Activated CD8-positive, alpha-beta memory T cell treated with anti-CD3 and anti-CD28 coated beads, Interleukin-2, amount 10 ng/mL, durations not matched to agents 7 days and 5 days (primary cell): ENCODE measurements at places on chromosomes 13 and 19. TPM values are rescaled to one million over a fixed set of nuclear protein-coding genes. Genes with fewer than 3 reads are reported as not detected.

DNA sequence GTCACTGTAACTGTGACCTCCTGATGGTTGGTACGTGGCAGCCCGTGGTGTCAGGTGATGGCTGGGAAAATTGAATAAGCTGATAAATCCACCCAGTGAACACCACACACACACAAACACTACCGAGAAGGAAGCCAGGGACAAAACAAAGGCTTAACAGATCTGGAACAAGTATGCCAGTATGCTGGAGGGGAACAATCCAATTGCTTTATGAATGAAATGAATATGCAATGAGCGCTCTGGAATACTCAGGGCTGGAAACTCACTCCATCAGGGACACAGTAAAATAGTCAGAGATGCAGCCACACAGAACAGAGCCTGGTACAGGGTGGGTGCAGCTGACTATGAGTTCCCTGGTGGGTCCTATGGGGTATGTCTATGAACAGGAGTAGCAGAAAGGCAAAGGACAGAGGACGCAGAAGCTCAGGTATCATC lies 16.7 kb downstream of the TMTC4 start:
- no peak for DNase-seq

DNA sequence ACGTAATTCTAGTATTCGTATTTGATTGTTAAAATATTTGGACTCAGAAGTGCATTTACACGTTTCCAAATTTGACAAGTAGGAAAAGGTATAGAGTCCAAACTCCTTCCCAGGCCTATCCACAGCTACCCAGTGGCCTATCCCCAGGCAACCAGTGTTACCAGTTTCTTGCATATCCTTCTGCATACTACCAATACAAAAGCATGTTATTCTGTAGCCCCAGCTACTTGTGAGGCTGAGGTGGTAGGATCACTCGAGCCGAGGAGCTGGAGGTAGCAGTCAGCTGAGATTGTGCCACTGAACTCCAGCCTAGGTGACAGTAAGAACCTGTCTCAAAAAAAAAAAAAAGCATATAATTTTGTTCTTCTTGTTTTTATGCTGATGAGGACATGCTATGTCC lies 67.1 kb downstream of the LRCH1 start:
- no peak for DNase-seq

- DNase-seq: no peak
Measured at GRCh38 chr19:46411088-46411924, 2.1 kb downstream of the CCDC8 start.

ESD gene
- total RNA-seq: 73.7 TPM

ZNF610 gene
- total RNA-seq: 1.4 TPM

CLEC17A gene
- not detected for total RNA-seq
